ENCODE measurements at places on chromosomes 16 and 17. TPM values are rescaled to one million over a fixed set of nuclear protein-coding genes. Genes with fewer than 3 reads are reported as not detected.

- no peak for DNase-seq
Measured at GRCh38 chr17:42571435-42572225, 4.7 kb downstream of the MLX start.

GRCh38 chr16:48434653-48435317 lies 49.6 kb upstream of the SIAH1 start:
- no peak for DNase-seq

DNA sequence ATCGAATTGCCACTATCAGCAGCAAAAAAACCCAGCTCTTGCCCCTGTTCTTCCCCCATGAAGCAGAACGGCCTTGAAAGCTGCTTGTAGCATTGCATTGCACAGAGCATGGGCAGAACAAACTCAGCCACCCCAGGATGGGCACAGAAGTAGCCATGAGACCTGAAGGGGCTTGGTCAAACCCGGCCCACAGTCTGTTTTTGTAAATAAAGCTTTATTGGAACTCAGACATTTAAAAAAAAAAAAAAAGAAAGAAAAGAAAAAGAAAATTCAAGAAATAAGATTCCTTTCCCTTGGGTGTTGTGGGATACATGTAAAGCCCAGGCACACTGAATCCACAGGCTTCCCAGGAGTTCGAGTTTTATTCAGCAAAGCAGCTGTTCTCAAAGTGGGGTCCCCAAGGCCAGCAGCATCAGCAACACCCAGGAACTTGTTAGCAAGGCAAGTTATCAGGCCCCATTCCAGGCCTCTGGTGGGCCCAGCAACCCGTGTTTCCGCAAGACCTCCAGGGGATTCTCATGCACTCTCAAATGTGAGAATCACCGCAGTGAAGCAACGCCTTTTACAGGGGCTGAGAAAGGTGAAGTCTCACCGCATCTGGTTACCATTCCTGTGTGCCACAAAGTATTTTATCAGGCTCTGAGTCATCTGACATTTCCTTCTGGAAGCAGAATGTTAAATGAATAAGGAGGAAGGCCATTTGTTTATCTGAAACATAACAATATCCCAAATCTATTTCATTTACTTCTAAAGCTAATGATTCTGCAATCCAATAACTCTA lies 108.2 kb downstream of the SLC39A11 start:
- DNase-seq = no peak

GRCh38 chr16:75860326-75861053 lies 134.2 kb upstream of the CPHXL start:
- DNase-seq = no peak

- DNase-seq = no peak
Measured at GRCh38 chr17:52660692-52661091, 502.2 kb upstream of the CA10 start.

Gene DYNC1LI2
- 205 TPM for total RNA-seq

Gene CCDC102A
- 14.3 TPM for total RNA-seq

GRCh38 chr17:76578376-76578775 lies 7.3 kb downstream of the ST6GALNAC2 start:
- DNase-seq = no peak

DNA sequence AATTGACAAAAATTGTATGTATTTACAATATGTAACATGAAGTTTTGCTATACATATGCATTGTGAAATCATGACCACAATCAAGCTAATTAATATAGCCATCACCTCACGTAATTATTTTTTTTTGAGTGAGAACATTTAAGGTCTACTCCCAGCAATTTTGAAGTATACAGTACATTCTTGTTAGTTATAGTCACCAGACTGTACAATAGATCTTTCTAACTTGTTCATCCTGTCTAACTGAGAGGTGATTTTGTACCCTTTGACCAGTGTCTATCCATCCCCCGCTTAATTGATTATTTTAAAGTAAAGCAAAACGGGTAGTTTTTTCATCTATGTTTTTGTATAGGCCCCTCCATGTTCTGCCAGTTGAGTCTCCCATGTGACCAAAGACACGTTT lies 30.3 kb downstream of the NTN1 start:
- no peak for DNase-seq

DNA sequence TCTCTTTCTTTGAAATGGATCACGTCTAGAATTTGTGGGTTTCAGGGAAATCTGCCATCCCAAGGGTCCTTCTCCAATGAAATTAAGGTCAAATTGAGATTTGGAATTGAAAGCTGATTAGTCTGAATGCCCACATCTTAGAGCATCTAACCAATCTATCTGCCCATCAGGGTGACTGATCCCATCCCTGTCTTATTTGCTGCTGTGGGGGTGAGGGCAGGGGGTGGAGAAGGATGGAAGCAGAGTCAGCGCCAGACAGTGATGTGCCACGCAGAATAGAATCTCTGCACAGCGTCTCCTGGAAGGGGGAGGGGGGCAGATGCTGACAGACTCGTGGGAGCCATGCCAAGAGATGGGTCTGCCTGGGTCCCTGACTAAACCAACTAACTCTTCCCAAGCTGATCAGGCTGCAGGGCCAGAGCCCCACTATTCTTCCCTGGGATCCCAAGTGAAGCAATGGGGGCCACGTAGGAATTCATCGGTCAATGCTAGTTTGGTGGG lies 32.1 kb downstream of the CDK5RAP3 start:
- DNase-seq = no peak

DNA sequence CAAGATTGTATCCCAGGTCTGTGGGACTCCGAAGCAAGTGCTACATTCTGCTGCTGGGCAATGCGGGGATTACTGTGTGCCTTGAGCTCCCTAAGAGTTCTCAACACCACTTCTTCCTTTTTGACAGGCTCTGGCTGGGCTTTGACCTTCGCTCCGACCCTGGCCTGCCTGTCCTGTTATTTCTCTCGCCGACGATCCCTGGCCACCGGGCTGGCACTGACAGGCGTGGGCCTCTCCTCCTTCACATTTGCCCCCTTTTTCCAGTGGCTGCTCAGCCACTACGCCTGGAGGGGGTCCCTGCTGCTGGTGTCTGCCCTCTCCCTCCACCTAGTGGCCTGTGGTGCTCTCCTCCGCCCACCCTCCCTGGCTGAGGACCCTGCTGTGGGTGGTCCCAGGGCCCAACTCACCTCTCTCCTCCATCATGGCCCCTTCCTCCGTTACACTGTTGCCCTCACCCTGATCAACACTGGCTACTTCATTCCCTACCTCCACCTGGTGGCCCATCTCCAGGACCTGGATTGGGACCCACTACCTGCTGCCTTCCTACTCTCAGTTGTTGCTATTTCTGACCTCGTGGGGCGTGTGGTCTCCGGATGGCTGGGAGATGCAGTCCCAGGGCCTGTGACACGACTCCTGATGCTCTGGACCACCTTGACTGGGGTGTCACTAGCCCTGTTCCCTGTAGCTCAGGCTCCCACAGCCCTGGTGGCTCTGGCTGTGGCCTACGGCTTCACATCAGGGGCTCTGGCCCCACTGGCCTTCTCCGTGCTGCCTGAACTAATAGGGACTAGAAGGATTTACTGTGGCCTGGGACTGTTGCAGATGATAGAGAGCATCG lies 2.4 kb downstream of the SLC16A13 start:
- no peak for DNase-seq

GRCh38 chr16:1265826-1266225 lies 10.0 kb downstream of the TPSD1 start:
- no peak for DNase-seq

Gene TMEM100
- total RNA-seq = 13.5 TPM

Gene HSD11B2
- 0.53 TPM for total RNA-seq

GRCh38 chr16:79573884-79574283 lies 26.7 kb downstream of the MAF start:
- no peak for DNase-seq

DNA sequence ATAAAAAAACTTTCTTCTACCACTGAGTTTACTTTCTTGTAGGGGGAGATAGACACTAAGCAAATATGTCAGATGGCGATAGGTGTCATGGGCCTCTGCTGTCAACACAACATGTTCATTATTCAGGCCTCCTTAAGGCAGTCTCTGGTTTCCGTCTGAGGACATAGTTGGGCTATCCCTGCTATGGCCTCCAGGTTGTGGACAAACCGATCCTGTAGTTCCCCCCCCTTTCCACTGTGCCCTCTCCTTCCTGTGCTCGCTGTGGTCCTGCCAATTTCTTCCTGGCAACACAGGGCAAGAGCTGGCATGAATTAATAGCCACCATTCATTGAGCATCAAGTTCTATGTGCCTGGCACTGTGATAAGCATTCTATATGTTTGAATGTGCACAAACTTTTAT lies 81.0 kb upstream of the HS3ST2 start:
- no peak for DNase-seq

- DNase-seq = no peak
Measured at GRCh38 chr17:79485991-79486390, 124.9 kb downstream of the RBFOX3 start.

- DNase-seq = peak; percentile 61
Measured at GRCh38 chr17:77736199-77736585, 222.3 kb upstream of the TNRC6C start.

DNA sequence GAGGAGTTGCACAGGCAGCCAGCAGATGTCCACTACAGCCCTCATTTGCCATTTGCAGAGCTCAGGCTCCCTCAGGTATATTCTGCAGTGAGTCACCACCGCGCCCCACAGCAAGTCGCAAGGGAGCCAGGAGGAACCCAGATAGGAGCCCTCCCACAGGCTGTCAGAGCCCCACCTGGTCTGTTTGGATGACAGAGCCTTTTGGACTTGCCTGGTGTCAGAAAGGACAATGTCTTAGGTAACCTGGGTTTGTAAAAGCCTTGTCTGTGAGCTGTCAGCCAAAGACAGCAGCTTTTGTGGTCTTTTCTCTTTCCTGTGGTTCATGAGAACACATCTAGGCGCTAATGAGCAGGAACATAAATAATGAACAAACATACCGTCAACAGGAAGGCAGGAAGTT lies 70.9 kb downstream of the GNAO1 start:
- peak; percentile 47 for DNase-seq

DNA sequence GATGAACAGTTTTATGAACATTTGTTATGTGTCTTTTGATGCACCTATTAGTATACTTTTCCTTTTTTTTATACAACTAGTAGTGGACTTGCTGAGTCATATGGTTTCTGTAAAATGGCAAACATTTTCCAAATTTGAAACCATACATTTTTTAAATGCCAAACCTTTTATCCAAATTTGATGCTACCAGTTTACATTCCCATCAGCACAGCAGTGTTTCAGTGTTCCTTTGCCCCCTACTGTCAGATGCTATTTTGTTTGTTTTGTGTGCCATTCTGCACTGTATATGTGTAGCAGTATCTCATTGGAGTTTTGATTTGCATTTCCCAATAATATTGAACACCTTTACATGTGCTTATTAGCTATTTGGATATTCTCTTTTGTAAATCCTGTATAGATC lies 219.4 kb downstream of the TANC2 start:
- DNase-seq = no peak

Gene SPHK1
- 19.4 TPM for total RNA-seq

DNA sequence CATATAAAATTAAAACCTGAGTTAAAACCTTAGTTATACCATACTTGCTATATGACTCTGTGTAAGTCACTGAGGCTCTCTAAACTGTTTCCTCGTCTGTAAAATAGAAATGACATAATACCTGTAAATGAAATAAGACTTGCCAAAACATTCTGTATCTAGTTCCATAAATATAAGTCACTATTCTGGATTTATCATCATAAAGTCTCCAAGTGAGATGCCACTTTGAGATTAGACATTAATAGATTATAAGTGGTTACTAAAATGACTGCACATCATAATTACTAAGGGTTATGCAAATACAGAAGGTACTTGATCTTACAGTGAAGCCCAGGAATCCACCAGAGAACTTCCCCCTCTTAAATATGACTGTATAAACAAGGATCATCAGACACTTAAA lies 12.0 kb upstream of the BRIP1 start:
- no peak for DNase-seq

Gene TBC1D26
- 0.27 TPM for total RNA-seq

GRCh38 chr17:16044487-16044886 lies 44.9 kb downstream of the TTC19 start:
- no peak for DNase-seq

Gene OR4D1
- not detected for total RNA-seq

DNA sequence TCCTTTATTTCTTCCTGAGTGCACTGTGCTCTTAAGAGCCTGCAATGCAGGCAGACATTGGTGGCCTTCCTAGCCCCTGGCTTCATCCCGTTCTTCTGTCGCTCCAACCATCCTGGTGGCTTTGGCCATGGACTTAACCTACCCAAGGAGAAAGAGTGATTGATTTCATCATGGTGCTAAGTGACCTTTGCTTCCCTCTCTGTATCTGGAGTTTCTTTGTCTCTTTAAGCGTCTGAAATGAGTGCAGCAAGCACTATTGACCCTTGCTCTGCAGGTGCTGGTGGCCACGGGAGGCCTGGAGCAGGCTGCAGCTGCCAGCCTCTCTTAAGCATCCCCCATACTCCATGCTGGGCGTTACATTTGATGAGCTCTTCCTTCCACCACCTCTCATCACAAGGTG lies 60.5 kb downstream of the RAP1GAP2 start:
- no peak for DNase-seq

Gene OR3A3
- total RNA-seq = not detected

GRCh38 chr16:57741660-57742191 lies 6.2 kb downstream of the KATNB1 start:
- DNase-seq = no peak

Gene EPX
- not detected for total RNA-seq

Gene MYH8
- total RNA-seq = not detected

Gene KRT36
- total RNA-seq = not detected

Gene NHERF2
- 107 TPM for total RNA-seq

Gene DHRS11
- total RNA-seq = 5.4 TPM

DNA sequence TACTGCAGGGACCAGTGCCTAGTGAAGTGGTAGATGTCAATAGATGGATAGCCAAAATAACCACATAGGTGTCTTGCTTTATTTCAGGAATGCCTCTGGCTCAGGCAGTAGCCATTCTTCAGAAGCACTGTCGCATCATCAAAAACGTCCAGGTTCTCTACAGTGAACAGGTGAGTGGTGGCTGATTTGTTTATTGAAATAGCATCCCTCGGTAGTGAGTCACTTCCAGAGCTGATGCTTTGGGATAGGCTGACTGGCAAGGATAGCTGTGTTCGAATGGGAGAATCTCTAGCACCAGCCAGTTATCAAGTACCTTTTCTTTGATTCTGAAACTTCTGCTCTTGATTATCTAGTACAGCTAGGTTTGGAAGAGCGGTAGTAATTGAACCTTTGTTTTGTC lies 10.3 kb downstream of the PHAF1 start:
- DNase-seq = no peak

GRCh38 chr16:734981-735881 lies 5.6 kb downstream of the CIAO3 start:
- no peak for DNase-seq

DNA sequence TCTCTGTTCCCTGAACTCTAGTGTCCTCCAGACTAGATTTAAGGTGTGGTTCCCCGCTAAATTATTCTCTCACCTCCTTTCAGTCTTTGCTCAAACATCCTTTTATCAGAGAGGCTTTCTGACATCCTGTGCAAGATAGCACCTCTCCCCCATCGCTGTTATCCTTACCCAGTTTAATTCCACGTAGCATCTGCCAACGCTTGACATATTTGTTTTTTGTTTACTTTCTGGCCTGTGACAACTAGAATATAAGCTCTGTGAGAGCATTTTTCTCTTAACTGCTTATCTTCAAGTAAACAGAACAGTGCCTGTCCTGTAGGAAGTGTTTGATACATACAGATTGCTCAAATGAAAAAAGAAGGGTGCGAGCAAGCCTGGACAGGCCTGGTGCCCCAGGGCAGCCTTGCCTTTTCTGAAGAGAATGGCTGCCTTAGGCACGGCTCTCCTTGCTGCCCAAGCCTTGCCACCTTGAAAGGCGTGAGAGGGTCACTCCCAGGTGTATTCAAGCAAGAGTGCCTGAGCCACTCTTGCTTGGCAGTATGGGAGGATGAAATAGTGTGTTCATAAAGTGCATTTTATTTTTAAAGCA lies 9.7 kb downstream of the DYNLL2 start:
- no peak for DNase-seq

- no peak for DNase-seq
Measured at GRCh38 chr17:47663912-47664623, 14.3 kb downstream of the KPNB1 start.
